A673 (cell line): ENCODE measurements at places on chromosomes 5 and 9.

GRCh38 chr9:92378865-92379560 is 25.4 kb downstream of the OGN start:
- DNase-seq, result peak; percentile 97

GRCh38 chr9:135884328-135885035 is 22.9 kb downstream of the CAMSAP1 start:
- DNase-seq, result no peak

DNA sequence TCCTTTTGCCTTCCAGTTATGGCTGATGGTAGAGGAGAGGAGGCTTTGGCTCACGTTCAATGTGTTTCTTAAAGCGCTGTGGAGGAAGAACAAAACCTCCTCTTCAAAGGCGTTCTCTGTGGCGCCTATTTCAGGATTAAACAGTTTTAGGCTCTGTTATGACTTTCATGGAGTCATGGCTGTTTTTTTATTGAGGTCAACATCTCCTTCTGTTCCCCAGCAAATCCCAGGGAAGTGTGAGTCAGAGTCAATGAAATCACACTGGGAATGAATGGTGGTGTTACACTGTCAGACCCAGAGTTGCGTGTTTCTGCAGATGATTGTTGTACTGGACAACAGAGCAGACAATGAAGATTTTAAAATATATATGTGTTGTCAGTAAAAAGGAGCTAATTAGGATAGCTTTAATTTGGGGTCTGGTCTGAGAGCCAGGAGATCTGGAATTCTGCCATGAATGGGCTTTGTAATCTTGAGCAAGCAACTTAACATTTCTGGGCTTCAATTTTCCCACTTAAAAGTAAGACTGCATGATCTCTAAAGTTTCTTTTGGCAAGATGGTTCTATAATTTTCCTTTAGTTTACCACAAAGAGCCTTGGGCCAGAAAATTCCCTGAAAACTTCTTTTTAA is 240.7 kb downstream of the CSNK1G3 start:
- peak; percentile 5 for DNase-seq

- no peak for DNase-seq
Observed at GRCh38 chr5:109990723-109991359, 301.1 kb downstream of the MAN2A1 start.

DNA sequence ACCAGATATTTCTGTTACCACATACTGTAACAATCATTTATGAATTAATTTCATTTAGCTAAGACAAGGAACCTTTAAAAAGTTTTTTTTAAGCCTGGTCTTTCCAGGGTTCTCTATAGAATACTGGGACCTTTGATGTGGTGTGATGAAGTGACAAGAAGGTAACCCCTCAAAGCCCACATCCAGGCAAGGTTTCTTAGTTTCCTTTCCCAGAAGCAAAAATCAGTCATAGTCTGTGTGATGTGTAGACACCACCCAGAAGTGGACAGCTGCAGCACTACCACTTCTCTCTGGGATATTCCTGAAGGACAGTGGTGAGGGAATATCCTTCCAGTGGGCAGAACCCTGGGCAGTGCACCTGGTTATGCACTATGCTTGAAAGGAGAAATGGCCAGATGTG is 115.6 kb downstream of the TTC39B start:
- no peak for DNase-seq

DNA sequence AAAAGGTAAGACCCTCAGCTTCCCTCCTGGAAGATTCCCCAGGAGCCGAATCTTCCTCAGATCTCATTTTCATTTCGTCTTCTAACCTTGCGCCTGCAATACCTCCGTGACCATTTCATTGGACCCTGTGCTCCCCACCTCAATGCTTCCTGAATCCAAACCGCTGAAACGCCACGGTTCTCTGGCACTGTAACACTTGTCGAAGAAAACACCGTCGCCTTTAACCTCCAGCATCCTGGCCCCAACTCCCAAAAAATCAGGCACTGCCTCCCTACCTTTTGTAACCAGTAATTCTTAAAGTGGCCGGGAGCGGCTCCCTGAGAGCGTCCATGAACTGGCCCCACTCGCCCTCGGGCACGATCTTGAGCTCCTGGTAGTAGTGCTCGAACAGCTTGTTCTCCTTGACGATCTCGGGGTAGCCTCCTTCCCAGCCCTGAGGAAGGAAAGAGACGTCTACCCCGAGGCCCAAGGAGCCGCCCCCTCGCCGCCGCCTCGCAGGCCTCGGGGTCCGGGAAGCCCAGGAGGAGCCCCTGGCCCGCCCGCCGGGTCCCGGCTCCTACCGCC is 438 bp downstream of the NSUN2 start:
- no peak for DNase-seq

- no peak for DNase-seq
Observed at GRCh38 chr9:35001803-35002502, 12.4 kb downstream of the DNAJB5 start.

GRCh38 chr5:95142145-95142544 is 142.7 kb downstream of the MCTP1 start:
- no peak for DNase-seq

DNA sequence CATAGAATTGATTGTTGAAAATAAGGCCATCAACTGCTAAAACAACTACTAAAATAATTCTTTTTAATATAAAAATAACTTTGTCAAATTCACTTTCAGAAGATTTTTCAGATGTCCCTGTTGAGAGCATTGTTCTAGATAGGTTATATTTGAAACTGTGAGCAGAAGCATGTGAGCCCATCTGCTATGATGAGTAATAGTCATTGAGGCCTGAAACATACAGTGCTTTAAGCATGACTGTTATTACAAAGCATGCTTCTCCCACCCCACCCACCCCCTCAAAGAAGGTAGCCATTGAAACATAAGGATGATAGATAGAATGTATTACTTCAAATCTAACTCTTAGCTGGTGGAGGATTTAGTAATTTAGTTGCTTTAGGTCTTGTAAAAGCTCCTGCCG is 86.0 kb downstream of the UHRF2 start:
- DNase-seq, result no peak

- DNase-seq, result no peak
Observed at GRCh38 chr5:125576822-125577221, 830.4 kb upstream of the ZNF608 start.

GRCh38 chr9:76676857-76677256 is 87.4 kb upstream of the PCA3 start:
- no peak for DNase-seq

DNA sequence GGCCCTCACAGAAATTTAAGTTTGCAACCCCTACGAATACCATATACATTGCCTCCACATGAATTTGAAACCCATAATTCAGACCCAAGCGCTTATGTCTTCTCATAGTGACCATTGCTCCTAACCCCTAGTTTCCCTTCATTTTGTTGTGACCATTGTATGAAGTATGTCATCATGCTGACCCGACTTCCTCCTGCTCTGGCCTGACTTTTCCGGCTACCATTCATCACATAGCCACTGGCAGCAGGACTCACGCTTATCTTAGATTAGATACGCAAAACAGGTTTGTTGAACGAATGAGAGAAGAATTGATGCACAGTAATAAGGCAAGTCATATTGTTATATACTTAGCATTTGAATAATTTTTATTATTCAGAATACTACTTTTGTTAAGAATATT is 345.4 kb downstream of the FBXL17 start:
- DNase-seq, result no peak

DNA sequence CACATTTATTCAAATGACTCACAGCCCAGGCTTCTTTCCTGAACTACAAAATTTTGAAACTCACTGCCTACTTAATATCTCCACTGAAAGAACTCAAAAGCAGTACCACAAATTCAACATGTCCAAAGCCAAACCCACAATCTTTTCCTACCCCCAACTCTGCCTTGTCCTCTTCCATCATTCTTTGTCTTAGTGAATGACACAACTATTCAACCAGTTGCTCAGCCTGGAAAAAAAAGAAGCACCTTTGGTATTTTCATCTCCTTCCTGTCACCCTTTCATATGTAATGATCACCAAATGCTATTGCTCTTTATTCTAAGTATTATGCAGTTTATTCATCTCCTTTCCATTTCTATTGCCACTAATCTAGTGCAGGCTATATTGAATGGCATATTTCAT is 216.3 kb downstream of the TMEM232 start:
- no peak for DNase-seq

- DNase-seq, result no peak
Observed at GRCh38 chr5:104345222-104346016, 782.8 kb upstream of the NUDT12 start.

DNA sequence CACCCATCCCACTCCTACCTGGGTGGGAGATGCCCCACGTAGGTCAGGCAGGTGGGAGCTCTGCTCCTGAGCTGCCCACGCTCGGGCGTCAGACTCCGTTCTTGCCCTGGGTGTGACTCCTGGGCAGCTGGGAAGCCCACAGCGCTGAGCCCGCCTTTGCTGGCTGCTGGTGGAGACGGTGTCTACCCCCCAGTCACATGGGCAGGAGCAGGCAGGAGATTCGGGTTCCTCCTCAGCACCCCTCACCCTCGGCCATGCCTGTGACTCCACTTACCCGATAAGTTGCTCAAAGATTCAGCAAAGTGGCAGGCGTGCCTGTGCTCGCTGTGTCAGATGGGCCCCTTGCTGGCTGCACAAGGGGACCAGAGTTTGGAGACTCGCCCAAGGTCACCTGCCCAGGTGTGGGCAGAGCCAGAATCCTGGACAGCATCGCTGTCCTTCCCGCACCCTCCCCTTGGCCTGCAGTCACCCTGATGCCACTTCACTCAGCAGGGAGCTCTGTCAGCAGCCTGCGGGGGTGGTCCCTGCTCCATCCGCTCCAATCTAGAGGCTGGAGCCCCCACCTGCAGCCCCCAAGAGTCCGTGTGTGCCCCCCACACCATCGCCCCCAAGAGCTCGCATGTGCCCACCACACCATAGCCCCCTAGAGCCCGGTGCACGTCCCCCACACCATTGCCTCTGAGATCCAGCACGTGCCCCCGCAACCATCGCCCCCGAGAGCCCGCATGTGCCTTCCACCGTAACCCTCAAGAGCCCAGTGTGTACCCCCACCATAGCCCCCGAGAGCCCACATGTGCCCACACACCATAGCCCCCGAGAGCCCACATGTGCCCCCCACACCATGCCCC is 4.2 kb downstream of the LCN1 start:
- DNase-seq, result no peak

DNA sequence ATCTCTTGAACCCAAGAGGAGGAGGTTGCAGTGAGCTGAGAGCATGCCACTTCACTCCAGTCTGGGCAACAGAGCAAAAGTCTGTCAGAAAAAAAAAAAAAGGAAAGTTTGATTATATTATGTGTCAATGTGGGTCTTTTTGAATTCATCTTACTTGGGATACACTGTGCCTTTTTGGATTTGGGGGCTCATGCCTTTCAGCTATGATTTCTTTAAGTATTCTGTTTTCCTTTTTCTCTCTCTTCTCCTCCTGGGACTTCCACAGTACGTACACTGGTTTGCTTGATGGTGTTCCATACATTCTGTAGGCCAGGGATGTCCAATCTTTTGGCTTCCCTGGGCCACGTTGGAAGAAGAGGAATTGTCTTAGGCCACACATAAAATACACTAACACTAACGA is 128.3 kb downstream of the DPYSL3 start:
- DNase-seq, result no peak

DNA sequence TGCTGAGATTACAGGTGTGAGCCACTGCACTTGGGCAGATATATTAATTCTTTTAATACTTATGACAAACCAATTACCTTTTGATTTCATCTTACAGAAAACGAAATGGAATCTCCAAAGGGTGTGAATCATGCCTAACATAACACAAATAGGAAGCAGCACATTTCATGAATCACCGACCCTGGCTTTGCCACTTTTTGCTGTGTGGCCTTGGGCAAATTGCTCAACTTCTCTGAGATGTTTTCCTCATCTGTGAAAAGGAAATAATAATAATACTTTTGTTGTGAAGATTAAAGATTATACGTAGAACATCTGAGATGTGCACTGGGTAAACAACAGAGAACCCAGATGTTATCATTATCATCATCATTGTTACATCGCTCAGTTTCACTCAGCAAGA is 50.7 kb upstream of the FREM1 start:
- DNase-seq, result no peak

DNA sequence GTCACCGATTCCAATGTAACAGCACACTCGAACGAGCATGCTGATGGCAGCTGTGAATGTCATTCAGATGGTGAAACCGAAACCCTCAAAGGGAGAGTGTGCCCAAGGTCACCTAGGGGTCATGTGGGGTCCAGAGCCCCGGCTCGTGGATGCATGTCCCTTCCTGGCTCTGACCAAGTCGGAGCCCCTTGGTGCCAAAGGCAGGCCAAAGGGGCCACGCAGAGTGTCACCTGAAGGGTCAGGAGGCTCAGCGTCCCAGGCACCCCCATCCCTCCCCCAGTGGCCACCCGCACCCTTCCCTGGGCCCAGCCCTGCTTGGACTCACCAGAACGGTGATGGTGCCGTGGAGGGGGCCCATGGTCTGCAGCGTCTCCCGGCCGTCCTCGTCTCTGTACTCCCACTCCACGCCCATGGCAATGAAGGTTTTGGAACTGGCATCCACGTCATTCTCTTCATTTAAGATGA is 69.5 kb downstream of the ZNF354C start:
- no peak for DNase-seq

GRCh38 chr5:97134634-97135033 is 7.8 kb downstream of the LIX1 start:
- DNase-seq, result no peak

DNA sequence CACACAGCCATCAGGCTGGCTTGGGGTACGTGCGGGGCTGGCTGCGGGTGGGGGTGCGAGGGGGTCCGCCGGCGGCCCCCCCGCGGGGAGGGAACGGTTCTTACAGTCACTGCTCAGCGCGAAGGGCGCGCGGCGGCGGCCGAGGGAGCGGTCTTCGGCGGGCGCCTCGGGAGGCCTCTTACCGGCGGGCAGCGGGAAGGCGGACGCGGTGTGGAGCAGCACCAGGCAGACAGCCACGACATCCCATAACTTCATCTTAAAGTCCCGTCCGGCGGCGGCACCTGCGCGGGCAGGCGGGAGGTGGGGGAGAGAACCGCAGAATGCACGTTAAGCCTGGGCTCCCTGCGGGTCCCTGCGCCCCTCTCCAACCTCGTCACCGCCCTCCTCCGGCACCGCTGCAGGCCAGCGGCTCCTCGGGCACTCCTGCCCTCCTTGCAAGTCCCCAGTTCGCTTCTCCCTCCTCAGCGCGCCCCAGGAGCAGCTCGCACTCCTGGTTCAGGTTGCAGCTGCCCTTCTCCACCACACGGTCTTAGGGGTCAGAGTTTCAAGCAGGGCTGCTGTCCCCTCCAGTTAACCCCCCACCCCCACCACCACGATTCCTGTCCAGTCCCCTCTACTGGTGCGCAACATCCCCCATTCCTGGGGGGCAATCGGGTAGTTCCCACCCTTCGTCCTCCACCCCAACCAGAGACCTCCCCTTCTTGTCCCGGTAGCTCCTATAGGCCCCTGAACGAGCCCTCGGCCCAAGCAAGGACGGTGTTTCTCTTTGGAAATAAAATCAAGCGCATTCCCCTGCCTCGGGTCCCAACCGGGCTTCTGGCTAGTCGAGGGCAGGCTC is 5.1 kb downstream of the GDNF start:
- no peak for DNase-seq

GRCh38 chr9:38311382-38312270 is 80.9 kb upstream of the ALDH1B1 start:
- no peak for DNase-seq

DNA sequence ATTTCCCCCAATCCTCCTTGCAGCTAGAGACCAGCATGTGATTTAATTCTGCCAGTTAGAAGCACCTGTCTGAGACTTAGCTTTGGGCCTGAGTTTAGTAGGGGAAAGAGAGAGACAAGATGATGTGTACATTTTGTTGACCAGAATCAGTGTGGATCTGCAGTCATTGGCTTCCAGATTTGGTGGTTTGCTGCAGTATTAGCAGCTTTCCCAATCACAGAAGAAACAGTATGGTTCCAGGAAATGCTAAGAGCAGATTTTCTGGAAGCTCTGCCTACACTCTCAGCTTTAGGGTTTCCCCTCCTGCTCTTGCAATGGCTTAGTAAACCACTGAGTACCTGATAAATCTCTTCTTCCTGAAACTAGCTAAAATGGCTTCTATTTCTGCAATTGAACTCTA is 48.8 kb upstream of the FREM1 start:
- DNase-seq, result no peak
